Colonic mucosa (tissue), 4 donors: ENCODE measurements at places on chromosomes 4 and X.
A peak's percentile ranks its signal among the peaks of the same experiment; 100 is the strongest.

- no peaks in the 10 kb centered on the region for H3K4me1 ChIP-seq
- DNase-seq: no peak
- no peaks in the 10 kb centered on the region for H3K27me3 ChIP-seq
- no peak overlapping the region for H3K27ac ChIP-seq
Measured at GRCh38 chr4:40923316-40924095, 173.8 kb downstream of the NSUN7 start.

DNA sequence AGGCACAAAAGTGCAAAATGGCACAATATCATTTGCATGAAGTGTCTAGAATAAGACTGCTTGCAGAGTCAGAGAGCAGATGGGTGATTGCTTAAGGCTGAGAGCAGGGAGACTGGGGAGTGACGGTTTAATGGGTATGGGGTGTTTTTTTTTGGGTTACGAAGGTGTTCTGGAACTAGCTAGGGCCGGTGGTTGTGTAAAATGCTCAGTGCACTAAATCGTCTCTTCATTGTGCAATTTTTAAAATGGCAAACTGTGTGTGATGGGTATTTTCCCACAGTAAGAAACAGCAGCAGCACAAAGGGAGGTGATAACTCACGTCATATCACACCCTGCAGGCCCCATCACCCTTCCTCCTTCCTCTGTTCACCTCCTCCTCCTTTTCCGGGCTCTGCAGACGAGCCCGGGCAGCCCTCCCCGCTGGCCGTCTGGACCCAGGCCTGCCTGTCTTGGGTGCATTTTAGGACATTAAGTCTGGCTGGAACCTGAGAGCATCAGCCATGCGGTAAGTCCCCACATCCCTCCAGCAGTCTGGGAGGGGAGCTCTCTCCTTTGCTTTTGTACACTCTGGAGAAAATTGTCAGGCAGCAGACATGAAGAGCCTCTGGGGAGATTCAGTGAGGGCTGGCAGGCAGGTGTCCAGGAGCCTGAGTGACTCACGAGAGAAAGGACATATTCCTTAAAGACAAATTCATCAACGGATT, 42.7 kb downstream of the ASMT start:
- H3K4me1 ChIP-seq: no peaks in the 10 kb centered on the region
- H3K36me3 ChIP-seq: no peaks in the 10 kb centered on the region
- DNase-seq: peak; percentile 20
- H3K27me3 ChIP-seq: no peaks in the 10 kb centered on the region

DNA sequence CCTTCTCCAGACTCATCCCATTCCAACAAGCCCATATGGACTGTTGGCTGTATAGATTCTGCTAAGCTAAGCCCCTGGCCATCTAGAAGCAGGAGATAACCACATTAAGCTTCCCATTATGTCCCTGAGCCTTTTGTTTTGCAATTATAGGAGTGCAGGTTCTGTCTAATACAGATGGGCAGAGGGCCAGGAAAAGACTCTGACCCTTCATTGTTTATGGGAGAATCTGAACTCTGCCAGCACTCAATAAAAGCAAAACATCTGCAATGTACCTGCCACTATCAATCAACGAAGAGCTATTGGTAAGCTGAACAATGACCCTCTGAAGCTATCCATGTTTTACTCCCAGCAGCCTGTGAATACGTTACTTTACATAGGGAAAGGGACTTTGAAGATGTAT, 207.3 kb upstream of the CLNK start:
- no peak overlapping the region for H3K4me3 ChIP-seq
- H3K27ac ChIP-seq: no peak overlapping the region
- H3K4me1 ChIP-seq: no peaks in the 10 kb centered on the region
- no peaks in the 10 kb centered on the region for H3K36me3 ChIP-seq
- DNase-seq: no peak

GRCh38 chr4:159017323-159018026, 85.4 kb upstream of the RAPGEF2 start:
- no peak for DNase-seq
- H3K36me3 ChIP-seq: no peaks in the 10 kb centered on the region
- H3K27ac ChIP-seq: no peak overlapping the region
- no peak overlapping the region for H3K4me3 ChIP-seq
- no peaks in the 10 kb centered on the region for H3K27me3 ChIP-seq

GRCh38 chrX:118723376-118723775, 4.0 kb upstream of the IL13RA1 start:
- no peak overlapping the region for H3K27ac ChIP-seq
- H3K4me3 ChIP-seq: no peak overlapping the region
- H3K27me3 ChIP-seq: no peaks in the 10 kb centered on the region
- no peak for DNase-seq
- no peaks in the 10 kb centered on the region for H3K36me3 ChIP-seq

GRCh38 chrX:114178126-114178525, 405.8 kb upstream of the HTR2C start:
- H3K36me3 ChIP-seq: no peaks in the 10 kb centered on the region
- H3K27me3 ChIP-seq: no peaks in the 10 kb centered on the region
- H3K4me1 ChIP-seq: no peaks in the 10 kb centered on the region
- no peak for DNase-seq

- no peaks in the 10 kb centered on the region for H3K27me3 ChIP-seq
- no peak overlapping the region for H3K4me3 ChIP-seq
- no peaks in the 10 kb centered on the region for H3K36me3 ChIP-seq
- no peak overlapping the region for H3K27ac ChIP-seq
- no peak for DNase-seq
- no peaks in the 10 kb centered on the region for H3K4me1 ChIP-seq
Measured at GRCh38 chrX:108584617-108585211, 145.1 kb downstream of the COL4A5 start.

DNA sequence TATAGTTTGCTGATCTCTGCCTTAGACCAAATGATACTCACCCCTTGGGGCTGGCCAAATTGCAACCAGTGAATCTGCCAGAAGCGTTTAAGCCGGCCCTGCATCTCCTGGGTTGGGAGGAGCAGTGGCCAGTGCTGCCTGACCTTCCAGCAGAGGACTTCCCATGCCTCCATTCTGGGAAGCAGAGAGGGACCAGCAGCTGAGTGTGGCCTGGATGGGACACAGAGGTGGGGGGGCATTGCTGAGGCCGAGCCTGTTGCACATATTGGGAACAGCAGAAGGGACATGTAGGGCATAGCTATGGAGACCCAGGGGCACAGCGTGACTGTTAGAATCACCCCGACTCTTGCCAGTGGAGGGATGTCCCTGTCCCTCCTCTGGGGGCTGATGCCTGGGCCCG, 93.3 kb downstream of the CPZ start:
- H3K4me1 ChIP-seq: no peaks in the 10 kb centered on the region
- no peak overlapping the region for H3K4me3 ChIP-seq
- no peak overlapping the region for H3K27ac ChIP-seq
- no peak for DNase-seq
- H3K27me3 ChIP-seq: peaks cover 9% of the 10 kb centered on the region

DNA sequence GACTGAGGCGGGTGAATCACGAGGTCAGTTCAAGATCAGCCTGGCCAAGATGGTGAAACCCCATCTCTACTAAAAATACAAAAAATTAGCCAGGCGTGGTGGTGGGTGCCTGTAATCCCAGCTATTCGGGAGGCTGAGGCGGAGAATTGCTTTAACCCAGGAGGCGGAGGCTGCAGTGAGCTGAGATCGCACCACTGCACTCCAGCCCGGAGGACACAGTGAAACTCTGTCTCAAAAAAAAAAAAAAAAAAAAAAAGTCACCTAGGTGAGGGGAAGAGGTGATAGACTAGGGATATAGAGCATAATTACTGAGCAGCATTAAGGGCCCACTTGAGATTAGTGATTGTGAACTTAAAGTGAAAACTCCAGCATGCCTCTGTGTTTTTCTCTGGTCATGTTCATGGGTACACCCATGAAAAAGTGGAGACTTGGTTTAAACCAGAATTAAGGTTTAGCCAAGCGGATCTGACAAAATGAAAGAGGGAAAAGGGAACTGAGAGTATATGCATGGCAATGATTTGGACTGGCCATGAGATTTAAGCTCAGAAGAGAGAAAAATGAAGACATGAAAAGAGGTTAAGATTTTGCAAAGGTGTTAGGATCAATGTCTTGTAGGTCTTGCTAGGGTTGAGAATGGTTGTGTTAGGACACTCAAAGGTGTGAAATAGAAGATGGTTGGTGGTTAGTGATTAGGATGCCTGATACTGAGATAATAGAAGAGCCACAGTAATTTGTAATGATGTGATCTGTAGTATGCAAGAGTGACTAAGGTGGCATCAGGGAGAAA, 105.0 kb downstream of the RAB28 start:
- DNase-seq: no peak
- no peaks in the 10 kb centered on the region for H3K4me1 ChIP-seq
- H3K36me3 ChIP-seq: no peaks in the 10 kb centered on the region
- H3K27ac ChIP-seq: no peak overlapping the region

DNA sequence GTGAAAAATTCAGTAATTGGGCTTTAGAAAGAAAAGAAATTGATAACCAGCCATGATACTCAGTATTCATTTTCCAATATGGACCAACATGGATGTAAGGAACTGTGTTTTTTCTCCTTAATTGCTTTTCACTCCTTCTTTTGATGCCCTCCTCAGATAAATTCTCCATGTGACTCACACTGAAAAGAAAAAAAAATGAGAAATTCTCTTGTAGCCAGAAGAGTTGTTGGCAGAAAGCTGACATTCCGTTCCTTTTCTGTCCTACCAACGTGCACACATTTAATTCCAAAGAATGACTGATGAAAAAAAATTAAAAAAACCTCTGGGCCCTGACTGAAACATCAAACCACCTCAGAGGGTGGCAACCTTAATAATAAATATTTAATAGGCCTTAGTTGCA, 153.1 kb downstream of the AMELX start:
- H3K27me3 ChIP-seq: no peaks in the 10 kb centered on the region
- H3K36me3 ChIP-seq: no peaks in the 10 kb centered on the region
- H3K27ac ChIP-seq: no peak overlapping the region

GRCh38 chrX:104745152-104745551, 179.2 kb downstream of the IL1RAPL2 start:
- no peak for DNase-seq
- H3K4me1 ChIP-seq: no peaks in the 10 kb centered on the region
- no peak overlapping the region for H3K4me3 ChIP-seq

DNA sequence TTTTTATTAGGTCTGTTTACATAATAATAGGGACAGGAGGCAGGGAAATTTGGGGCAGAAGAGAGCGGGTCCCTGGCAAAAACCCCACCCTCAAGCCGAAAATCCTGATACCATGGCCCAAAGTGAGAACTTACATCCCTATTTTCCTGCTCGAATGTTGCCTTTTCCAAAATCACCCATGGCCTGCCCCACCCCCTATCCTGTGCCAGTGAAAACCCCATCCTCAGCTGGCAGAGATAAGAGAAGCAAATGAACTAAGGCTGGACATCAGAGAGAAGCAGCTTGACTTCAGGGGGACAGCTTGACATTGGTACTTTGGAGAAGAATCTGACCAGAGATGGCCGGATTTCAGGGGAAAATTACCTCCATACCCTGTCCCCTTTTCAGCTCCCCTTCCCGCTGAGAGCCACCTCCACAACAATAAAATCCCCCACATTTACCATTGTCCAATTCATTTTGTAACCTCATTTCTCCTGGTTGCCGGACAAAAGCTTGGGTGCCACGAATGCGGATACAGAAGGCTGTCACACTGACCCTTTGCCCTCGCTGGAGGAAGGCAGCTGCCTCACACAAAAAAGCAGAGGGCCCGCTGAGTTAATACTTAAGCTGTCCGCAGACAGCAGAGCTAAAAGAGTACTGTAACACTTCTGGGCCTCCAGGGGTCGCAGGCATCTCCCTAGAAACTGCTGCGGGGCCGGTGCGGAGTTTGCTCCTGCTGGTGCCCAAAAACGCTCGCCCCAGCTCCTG, 196.2 kb downstream of the SNCA start:
- no peaks in the 10 kb centered on the region for H3K36me3 ChIP-seq
- peak; percentile 50 for DNase-seq
- H3K27me3 ChIP-seq: no peaks in the 10 kb centered on the region
